ENCODE measurements at places on chromosomes 3 and 15. TPM values are rescaled to one million over a fixed set of nuclear protein-coding genes. Genes with fewer than 3 reads are reported as not detected.

Gene CFAP91
- 2.1 TPM for total RNA-seq

Gene VILL
- 7.0 TPM for total RNA-seq

Gene ITGB5
- 63.3 TPM for total RNA-seq

Gene PRR23B
- not detected for total RNA-seq

Gene TGM5
- 6.8 TPM for total RNA-seq

Gene SLC6A11
- total RNA-seq = 0.21 TPM

Gene GOLGA6B
- 0.21 TPM for total RNA-seq

Gene SAMMSON
- 0.41 TPM for total RNA-seq

Gene OSTN
- total RNA-seq = 9.5 TPM

Gene TIMP4
- total RNA-seq = 1.1 TPM

Gene MYO5C
- 11.0 TPM for total RNA-seq

Gene PLSCR5
- total RNA-seq = not detected

Gene TRIM42
- total RNA-seq = not detected

Gene HYAL3
- 3.1 TPM for total RNA-seq

Gene CCDC32
- 21.5 TPM for total RNA-seq

Gene SLC22A13
- total RNA-seq = 0.51 TPM

Gene DGKG
- 2.2 TPM for total RNA-seq

Gene KBTBD8
- 1.6 TPM for total RNA-seq

Gene MYZAP
- total RNA-seq = 3.5 TPM

Gene TLE3
- total RNA-seq = 34.7 TPM

Gene PRR20G
- not detected for total RNA-seq

Gene CTNNB1
- 652 TPM for total RNA-seq

Gene COLQ
- total RNA-seq = 12.1 TPM

Gene NAA50
- total RNA-seq = 263 TPM

Gene ZNF501
- total RNA-seq = 10.6 TPM

Gene UACA
- total RNA-seq = 139 TPM

Gene ADAMTS7
- total RNA-seq = 16.3 TPM

Gene DPPA2
- not detected for total RNA-seq

Gene XCR1
- total RNA-seq = not detected

Gene CADM2
- total RNA-seq = 13.3 TPM

Gene TICRR
- 3.2 TPM for total RNA-seq

Gene APOD
- 34.5 TPM for total RNA-seq

Gene RRP9
- total RNA-seq = 9.3 TPM

Gene TLR9
- total RNA-seq = not detected

Gene UBA5
- total RNA-seq = 63.6 TPM

Gene GAP43
- total RNA-seq = 4.7 TPM

Gene CA12
- total RNA-seq = 8.9 TPM

Gene USP8
- 42.3 TPM for total RNA-seq

Gene FES
- total RNA-seq = 40.1 TPM

Gene ADGRG7
- not detected for total RNA-seq

Gene ZNF502
- total RNA-seq = 10.5 TPM

Gene STRIT1
- 3.9 TPM for total RNA-seq

Gene MYO1E
- 66.6 TPM for total RNA-seq

Gene TMEM212
- total RNA-seq = not detected

Gene LMAN1L
- total RNA-seq = not detected

Gene STAC
- total RNA-seq = 32.6 TPM

Gene CD86
- total RNA-seq = 2.5 TPM

Gene IP6K2
- 62.9 TPM for total RNA-seq

Gene AADACL2
- total RNA-seq = 2.7 TPM

Gene ZNF80
- not detected for total RNA-seq

Gene ALDH1L1
- total RNA-seq = 7.7 TPM

Gene SNX22
- total RNA-seq = 1.7 TPM

Gene ARHGAP11A
- 11.1 TPM for total RNA-seq

Gene DTWD1
- 40.9 TPM for total RNA-seq

Gene RTP1
- 1.0 TPM for total RNA-seq

Gene AMT
- 8.6 TPM for total RNA-seq

Gene FBXL22
- total RNA-seq = 21.7 TPM

Gene CLDN1
- total RNA-seq = 17.7 TPM

Gene RETNLB
- total RNA-seq = not detected
